Stimulated activated CD8-positive, alpha-beta memory T cell treated with anti-CD3 and anti-CD28 coated beads, Interleukin-7, amount 100 ng/mL, for 1 hour (primary cell): ENCODE measurements at places on chromosomes 11 and 22.
A peak's percentile ranks its signal among the peaks of the same experiment; 100 is the strongest.

DNA sequence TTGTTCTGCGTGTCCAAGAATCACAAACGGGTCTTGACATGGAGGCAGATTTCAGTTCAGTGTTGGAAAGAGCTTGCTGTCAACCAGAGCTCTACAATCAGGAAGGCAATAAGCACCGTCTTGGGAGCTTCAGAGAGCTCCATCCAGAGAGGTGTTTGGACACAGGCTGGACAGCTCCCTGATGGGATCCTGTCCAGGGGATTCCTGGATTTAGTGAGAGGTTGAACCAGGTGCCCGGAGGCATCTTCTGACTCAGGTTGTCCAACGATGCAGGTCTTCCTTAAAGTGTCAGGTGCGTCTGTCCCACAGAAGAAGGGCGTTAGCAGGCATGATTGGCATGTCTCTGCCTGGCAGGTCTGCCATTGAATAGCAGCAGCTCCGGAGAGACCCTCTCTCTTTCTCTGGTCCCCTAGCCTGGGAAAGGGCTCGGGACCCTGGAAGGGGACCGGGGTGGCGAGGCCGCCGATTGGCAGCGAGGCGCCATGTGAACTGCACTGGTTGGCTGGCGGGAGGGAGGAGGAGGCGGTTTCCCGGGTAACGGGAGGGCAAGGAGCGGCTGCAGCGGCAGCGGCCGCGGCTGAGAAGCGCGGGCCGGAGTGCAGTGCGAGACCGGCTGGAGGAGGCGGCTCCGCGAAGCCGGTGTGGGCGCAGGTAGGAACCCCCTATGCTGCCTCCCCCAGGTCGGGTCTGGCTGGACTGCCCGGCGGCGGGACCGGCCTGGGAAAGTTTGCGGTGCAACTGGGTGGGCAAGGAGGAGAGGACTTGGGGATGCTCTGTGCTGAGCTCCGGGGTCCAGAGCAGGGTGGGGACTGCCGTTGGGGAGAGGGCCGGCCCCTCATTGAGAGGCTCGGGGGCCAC lies 104.1 kb upstream of the E2F8 start:
- DNase-seq: no peak

DNA sequence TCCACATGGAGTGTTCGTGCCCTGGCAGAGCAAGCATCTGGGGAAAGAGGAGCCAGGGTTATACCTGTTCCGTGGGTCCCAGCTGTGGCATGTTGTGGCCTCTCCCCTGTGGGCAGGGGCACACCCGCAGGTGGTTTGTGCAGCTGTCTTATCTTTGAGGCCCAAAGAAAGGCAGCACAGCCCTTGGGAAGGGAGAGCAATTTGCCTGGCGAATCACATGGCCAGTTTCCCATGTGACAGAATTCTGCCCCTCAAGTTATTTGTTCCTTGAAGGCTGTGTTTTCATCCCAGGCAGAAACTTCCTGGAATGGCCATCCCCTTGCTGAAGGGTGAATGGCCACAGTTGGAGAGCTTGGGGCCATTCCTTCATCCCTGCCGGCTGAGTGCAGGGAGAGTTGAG lies 16.4 kb upstream of the COX8A start:
- DNase-seq: no peak

DNA sequence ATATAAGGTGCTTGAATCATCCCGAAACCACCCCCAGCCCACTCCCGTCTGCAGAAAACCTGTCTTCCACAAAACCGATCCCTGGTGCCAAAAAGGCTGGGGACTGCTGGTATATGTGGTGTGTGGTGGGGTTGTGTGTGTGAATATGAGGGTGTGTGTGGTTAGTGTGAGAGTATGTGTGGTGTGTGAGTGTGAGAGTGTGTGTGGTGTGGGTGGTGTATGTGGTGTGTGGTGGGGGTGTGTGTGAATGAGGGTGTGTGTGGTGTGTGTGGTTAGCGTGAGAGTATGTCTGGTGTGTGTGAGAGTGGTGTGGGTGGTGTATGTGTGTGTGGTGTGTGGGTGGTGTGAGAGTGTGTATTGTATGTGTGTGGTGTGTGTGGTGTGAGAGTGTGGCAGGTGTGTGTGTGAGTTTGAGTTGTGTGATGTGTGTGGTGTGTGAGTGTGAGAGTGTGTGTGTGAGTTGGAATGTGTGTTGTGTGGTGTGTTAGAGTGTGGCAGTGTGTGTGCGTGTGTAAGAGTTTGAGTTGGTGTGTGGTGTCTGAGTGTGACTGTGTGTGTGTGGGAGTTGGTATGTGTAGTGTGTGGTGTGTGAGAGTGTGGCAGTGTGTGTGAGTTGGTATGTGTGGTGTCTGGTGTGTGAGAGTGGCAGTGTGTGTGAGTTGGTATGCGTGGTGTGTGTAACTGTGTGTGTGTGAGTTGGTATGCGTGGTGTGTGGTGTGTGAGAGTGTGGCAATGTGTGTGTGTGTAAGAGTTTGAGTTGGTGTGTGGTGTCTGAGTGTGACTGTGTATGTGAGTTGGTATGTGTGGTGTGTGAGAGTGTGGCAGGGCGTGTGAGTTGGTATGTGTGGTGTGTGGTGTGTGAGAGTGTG lies 6.5 kb downstream of the UPK3A start:
- DNase-seq: no peak

GRCh38 chr11:31529701-31530100 lies 20.1 kb downstream of the ELP4 start:
- DNase-seq: no peak

DNA sequence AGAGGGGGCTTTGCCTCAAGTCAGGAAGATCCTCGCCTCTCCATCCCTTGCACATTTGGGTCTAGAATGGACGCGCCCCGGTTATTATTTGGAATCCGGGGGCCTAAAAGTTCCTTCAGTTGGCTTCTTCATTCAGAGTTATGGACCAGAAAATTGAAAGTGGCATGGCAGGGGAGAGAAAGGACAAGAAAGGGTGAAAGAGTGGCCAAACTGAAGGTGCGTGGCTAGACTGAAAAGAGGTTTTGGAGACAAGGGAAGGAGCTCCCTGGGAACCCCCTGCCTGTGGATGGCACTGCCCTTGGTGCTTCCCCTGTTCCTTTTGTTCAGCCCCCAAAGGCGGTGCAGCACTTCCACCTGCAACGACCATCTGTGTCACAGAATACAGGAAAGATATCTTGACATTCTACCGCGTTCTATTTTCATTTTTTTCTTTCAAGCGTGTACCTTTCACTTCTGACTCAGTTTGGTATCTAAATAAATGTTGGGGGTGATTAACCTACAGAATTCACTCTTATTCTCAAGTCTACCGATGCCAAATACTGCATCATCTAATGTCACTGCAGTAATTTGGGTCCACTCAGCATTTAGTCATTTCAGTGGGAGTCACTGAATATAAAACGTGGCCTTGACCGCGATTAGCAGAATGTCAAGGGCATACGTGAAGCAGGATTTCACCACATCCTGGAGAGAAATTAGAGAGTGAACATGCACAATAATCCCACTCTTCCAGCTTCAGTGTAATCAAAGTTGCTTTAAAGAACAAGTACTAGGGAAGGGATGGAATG lies 88.1 kb upstream of the ARHGAP32 start:
- DNase-seq: no peak

DNA sequence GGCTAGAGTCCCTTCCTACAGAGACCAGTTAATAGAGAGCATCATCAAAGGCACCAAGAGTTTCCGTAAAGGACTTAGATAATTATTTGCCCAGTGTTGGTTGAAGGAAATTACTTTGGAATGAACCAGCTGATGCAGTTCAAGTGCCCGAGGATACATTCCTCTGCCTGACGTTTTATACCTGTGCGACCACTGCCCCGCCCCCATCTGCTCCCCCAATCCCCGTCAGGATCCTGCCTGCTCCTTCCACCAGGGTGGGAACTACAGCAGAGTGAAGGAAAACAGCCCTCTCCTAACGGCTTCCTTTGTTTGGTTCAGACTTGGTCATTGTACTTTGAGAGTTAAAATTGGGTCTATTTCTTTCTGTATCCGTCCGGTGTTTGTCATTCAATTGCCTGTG lies 761.5 kb downstream of the NTM start:
- no peak for DNase-seq

- no peak for DNase-seq
These were observed 115.0 kb downstream of the CACNA1I start for GRCh38 chr22:39685336-39686177.

- no peak for DNase-seq
These were observed 729.7 kb downstream of the BRD1 start for GRCh38 chr22:49097966-49098365.

DNA sequence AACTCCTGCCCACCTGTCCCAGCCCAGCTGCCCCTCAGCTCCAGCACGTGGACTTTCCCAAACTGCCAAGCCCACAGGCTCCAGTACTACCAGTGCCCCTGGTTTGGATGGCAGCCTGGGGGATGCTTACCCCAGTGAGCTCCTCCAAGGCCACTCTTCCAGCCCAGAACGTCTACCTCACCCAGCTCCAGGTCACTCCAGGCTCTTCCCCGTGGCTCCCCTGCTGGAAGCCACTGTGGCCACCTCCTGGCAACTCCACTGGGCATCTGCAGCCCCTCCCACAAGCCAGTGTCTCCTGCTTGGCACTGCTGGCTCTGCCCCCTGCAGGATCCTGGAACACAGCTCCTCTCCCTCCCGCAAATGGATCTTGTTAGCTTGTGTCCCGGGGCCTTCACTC lies 29.3 kb downstream of the LMO1 start:
- no peak for DNase-seq

DNA sequence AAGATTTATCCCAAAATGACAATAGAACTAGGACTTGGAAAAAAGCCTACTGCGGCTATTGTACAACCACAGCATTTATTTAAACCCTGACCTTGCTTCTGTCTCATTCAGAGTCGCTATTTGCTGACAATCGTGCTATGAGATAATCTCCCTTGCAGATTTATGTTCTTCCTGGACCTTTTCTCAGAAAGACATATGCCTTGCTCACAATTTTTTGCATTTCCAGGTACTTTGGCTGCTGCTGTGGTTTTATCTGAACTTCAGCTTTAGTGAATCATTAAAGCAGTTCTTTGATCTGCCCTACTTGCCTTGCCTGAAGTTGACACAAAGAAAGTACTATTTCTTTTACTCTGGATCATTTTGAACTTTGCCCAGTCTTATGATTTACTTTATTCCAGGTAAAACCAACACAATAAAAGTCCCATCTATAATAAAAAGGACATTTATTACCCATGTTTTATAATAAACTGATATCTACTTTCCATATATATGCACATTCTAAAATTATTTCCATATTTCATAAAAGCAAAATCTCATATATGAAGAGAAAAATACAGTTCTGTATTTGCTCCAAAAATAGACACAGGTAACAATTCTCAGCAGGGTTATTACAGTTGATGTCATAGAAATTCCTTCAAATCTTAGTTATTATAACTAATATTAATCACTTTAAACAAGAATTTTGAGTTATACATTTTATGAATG lies 63.4 kb upstream of the CARD18 start:
- no peak for DNase-seq

- DNase-seq: peak; percentile 20
These were observed 43.6 kb upstream of the OR4B1 start for GRCh38 chr11:48172818-48173609.
